ENCODE measurements at places on chromosomes 3 and 15.

DNA sequence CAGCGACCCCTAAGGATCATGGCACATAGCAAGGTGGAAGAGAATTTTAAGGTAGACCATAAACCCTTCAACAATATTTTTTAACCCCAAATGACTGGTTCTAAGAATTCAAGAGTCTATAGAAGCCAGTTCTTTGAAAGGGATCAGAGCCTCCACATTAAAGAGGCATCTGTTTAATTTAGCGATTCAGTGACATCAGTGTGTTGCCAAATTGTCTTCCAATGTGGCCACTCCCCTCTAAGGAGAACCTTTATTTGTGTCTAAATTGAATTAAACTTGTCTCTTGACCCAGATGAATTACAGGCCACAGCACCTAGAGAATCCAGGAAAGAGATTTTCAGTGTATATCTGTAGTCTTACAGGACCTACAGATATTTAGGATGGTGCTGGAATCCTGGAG is 6.6 kb upstream of the SH3BP5 start:
- DNase-seq = no peak

- DNase-seq = no peak
These were observed 120.3 kb downstream of the AKAP13 start for GRCh38 chr15:85500729-85501128.

GRCh38 chr15:46620392-46621013 is 985.7 kb downstream of the SQOR start:
- no peak for DNase-seq

DNA sequence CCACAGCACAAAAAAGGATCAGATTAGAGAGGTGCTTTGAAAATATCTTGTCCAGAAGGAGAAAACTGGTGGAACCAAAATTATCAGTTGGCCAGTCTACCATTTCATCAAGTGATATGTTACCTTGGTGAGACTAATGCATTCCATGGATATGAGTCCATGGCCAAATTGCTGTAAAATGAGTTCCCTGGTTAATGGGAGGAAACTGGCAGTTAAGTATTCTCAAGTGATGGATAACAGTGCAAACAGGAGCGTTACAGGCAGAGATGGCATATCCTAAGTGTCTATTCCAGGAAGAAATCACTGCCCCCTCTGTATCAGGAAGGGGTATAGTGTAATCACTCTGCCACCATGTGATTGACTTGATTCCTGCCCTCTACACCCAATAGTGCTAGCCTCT is 34.0 kb downstream of the MYRIP start:
- DNase-seq = no peak

GRCh38 chr3:112627919-112628466 is 12.9 kb downstream of the CCDC80 start:
- no peak for DNase-seq

DNA sequence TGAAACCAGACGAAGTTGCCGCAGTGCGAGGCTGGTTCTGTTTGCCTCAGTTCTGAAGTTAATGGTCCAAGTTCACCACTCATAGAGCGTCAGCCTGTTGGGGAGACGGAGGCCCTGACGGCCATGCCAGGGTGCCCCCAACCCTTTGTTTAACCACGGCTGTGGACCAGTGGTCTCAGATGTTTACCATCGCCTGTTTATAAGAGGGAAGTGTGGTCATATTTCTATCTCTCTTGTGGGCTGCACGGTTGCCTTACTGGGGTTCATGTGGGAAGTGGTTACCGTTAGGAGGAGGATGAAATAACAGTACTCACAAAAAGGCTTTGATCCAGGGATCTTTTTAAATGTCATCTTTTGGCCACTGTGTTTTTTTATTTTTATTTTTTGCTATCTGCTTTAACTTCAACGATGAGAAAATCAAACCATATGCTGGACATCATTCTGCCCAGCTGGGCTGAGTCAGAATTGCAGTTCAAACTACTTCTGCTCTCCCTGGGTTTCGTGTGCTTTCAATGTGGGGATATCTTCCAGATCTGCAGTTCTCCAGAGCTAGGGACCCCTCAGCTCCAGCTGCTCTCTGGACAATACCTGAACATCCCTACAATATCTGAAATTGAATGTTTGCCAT is 17.8 kb downstream of the SMAD3 start:
- no peak for DNase-seq

- DNase-seq = no peak
These were observed 383.9 kb upstream of the TMCO5A start for GRCh38 chr15:37550360-37551024.

DNA sequence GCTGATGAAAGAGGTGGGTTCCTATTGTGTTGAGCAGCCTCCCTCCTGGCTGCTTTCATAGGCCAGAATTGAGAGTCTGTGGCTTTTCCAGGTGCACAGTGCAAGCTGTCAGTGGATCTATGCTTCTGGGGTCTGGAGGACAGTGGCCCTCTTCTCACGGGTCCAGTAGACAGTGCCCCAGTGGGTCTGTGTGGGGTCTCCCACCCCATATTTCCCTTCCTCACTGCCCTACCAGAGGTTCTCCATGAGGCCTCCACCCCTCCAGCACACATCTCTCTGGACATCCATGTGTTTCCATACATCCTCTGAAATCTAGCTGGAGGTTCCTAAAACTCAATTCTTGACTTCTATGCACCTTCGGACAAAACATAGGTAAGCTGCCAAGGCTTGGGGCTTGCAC is 201.2 kb downstream of the FAM43A start:
- no peak for DNase-seq

DNA sequence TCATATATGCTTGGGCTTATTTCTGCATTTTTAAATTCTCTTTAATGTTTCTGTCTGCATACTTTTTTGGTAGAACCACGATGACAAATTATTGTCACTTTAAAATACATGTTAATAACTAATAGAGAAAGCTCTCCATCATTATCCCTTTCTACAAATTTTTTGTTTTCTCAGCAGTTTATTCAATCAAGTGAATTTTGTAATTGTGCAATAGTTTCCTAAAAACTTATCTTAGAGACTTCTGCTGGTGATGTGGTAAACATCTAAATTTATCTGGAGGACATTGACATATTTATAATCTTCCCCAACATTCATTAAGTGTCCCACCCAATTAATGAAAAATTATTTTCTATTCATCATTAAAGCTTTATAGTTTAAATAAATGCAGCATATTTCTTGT is 215.3 kb downstream of the MEX3B start:
- no peak for DNase-seq

- no peak for DNase-seq
These were observed 121.0 kb downstream of the P3H2 start for GRCh38 chr3:189999718-190000117.

GRCh38 chr3:25091934-25092333 is 336.1 kb upstream of the RARB start:
- no peak for DNase-seq

GRCh38 chr3:160701490-160701889 is 24.5 kb downstream of the ARL14 start:
- DNase-seq = no peak

- no peak for DNase-seq
These were observed 393.1 kb upstream of the CDIN1 start for GRCh38 chr15:36186376-36186775.

DNA sequence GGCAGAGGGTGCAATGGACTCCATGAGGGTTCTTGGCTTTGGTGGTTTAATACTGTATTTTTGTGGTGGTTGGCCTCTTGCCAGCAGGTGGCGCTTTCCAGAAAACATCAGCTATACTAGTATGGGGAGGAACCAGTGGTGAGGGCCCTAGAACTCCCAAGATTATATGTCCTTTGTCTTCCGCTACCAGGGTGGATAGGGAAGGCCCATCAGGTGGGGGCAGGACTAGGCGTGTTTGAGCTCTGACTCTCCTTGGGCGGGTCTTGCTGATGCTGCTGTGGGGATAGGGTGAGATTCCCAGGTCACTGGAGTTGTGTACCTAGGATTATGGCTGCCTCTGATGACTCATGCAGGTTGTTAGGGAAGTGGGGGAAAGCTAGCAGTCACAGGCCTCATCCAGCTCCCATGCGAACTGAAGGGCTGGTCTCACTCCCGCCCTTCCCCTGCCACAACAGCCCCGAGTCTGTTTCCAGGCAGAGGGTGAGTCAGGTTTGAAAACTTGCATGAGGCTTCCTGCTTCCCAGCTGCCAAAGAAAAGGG is 357.7 kb downstream of the OTOL1 start:
- no peak for DNase-seq

- DNase-seq = no peak
These were observed 197.5 kb downstream of the EPHB1 start for GRCh38 chr3:134992586-134992985.

- peak; percentile 51 for DNase-seq
These were observed 1.3 kb downstream of the TNK2 start for GRCh38 chr3:195906865-195907683.

DNA sequence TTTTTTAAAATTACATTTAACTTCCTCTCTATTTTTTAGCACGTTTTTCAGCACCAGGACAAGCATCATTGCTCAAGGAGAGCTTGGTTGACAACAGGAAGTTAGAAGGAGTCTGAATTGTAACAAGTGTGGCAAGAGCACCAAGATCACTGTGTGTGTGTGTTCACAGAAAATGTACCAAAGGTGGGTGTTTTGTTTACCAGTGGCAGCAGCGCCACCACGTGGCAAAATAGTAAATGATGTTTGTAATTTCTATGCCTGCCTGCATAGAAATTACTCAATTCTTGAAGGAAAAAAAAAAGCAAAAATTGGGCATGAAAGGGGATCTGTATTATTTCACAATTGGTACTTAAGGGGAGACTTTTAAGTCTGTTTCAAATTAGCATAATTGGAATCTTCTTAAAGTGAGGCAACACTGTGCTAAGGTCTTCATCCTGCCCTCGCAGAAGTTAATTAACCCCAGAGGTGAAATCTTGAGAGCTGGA is 7.4 kb upstream of the U2SURP start:
- DNase-seq = peak; percentile 44

- DNase-seq = no peak
These were observed 177.8 kb upstream of the GOLGA6L4 start for GRCh38 chr15:84057714-84058331.

- DNase-seq = no peak
These were observed 623.5 kb downstream of the EDEM1 start for GRCh38 chr3:5811016-5811415.

DNA sequence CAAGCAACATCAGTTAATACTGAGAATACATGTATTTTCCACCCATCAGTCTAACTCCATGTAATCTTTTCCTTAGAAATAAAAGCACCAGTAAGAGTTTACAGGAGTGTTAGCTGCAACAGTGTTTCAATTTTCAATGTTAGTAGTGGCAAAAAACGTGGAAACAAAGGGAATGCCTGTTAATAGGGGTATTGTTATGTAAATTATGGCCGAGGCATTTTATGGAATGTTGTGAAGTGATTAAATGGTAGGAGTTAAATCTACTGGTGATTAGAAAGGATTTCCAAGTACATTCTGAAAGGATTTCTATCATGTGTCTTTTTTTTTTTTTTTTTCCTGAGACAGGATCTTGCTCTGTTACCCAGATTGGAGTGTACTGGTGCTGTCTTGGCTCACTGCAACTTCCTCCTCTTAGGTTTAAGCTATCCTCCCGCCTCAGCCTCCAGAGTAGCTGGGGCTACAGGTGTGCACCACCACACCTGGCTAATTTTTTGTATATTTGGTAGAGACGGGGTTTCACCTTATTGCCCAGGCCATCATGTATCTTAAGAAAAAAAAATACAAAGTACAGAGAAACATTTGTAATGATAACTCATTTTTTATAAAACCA is 6.6 kb downstream of the ATP6V1A start:
- no peak for DNase-seq

DNA sequence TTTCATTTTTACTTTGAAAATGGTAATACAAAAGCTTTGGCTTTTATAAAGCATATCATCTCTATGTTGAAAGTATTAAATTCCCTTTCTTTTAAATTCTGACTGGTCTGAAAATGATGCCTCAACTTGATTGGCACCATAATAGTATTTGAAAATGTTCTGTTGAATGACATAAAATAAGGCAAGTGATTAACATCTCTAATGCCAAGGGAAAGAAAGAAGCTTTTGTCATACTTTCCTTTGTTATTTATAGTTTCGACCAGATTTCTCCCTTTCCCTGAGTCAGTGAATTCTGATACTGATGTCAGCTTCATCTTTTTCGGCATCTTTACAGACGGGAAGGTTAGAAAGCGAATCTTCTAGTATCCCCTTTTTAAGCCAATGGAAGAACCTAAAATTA is 3.4 kb upstream of the AP4E1 start:
- DNase-seq = no peak

GRCh38 chr15:25171111-25171811 is 216.5 kb downstream of the SNRPN start:
- no peak for DNase-seq

- no peak for DNase-seq
These were observed 57.5 kb downstream of the P2RY1 start for GRCh38 chr3:152892446-152892845.

DNA sequence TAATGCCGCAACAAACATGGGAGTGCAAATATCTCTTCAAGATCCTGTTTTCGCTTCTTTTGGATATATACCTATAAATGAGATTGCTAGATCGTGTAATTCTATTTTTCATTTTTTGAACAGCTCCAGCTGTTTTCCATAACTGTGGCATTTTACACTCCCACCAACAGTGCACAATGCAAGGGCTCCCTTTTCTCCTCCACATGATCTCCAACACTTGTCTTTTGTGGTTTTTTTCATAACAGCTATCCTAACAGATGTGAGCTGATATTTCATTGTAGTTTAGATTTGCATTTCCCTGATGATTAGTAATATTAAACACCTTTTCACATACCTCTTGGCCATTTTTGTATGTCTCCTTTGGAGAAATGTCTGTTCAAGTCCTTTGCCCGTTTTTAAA is 58.6 kb upstream of the TJP1 start:
- DNase-seq = no peak

DNA sequence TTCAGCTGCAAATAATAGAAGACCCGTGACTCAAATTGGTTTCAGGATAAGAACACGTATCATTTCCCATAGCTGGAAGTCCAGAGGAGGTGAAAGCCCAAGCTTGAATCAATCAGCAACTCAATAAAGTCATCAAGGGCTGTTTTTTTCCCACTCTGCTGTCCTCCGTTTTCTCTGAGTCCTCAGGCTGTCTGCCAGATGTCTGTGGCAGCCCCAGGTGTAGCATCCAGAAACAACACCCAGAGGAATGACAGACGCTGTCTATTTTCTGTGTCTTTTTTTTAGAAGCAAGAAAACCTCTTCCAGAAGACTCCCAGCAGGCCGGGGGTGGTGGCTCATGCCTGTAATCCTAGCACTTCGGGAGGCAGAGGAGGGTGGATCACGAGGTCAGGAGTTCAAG is 204.4 kb downstream of the FAM43A start:
- DNase-seq = no peak

- DNase-seq = no peak
These were observed 18.2 kb upstream of the AMOTL2 start for GRCh38 chr3:134392336-134392983.

Data from stimulated activated CD4-positive, alpha-beta T cell treated with anti-CD3 and anti-CD28 coated beads, Interleukin-1b, Interleukin-23, amount 100 ng/mL, for 4 hours (primary cell).